ENCODE measurements at places on chromosomes 1 and 21.

- no peak for DNase-seq
These were observed 103.8 kb downstream of the SPATA17 start for GRCh38 chr1:217734973-217735372.

DNA sequence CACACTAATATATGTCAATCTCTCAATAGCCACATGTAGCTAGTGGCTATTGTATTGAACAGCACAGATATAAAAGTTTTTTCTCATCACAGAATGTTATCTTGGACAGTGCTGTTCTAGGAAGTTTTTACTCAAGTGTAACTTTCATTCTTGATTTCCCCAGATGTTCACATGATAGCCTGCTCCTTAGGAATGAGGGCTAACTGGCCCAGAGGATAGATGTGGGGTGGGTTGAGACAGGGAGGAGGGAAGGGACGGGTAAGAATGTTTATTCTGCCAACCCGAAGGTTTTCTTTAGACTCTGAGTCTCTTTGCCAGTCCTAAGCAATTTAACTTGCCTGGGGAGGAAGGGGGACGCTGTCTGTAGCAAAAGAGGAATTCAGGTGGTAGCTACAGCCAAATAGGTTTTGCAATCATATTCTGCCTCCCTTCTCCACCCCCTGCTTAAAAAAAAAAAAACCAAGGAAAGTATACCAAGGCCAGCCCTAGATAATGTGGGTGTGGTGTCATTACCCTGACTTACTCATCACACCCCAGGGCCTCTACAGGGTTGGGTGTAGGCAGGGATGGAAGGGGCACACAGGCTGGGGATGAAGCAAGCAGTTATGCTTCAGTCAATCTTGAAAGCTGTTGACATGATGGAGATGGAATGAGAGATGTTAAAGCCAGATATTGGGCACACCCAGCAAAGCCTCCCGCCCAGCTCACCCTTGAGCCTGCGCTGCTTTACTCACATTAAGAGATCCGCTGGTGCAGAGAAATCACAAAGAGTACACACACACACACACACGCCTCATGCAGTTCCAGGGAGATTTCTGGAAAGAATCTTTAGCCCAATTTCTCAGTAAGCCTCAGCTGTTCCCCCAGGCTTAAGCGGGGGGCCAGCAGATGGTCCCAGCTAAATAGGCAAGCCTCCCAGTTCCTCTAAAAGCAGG, 59.9 kb downstream of the PLXNA2 start:
- no peak for DNase-seq

DNA sequence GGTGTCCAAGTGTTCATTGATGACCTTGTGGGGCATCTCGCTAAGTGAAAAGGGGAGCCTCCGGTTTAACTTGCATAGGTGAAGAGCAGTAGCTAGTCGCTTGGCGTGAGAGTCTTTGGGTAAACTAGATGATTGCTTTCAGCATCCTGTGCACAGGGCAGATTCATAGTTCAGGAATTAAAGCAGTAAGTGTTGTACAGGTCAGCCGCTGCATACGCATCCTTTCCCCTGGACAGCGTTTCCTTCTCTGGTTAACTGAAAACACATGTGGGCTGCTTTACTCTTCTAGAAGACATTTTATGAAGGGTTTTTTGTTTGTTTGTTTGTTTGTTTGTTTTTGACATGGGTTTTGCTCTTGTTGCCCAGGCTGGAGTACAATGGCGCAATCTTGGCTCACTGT, 12.1 kb downstream of the NDUFV3 start:
- no peak for DNase-seq

- DNase-seq: peak; percentile 75
These were observed 15.4 kb upstream of the GPR37L1 start for GRCh38 chr1:202107321-202107761.

DNA sequence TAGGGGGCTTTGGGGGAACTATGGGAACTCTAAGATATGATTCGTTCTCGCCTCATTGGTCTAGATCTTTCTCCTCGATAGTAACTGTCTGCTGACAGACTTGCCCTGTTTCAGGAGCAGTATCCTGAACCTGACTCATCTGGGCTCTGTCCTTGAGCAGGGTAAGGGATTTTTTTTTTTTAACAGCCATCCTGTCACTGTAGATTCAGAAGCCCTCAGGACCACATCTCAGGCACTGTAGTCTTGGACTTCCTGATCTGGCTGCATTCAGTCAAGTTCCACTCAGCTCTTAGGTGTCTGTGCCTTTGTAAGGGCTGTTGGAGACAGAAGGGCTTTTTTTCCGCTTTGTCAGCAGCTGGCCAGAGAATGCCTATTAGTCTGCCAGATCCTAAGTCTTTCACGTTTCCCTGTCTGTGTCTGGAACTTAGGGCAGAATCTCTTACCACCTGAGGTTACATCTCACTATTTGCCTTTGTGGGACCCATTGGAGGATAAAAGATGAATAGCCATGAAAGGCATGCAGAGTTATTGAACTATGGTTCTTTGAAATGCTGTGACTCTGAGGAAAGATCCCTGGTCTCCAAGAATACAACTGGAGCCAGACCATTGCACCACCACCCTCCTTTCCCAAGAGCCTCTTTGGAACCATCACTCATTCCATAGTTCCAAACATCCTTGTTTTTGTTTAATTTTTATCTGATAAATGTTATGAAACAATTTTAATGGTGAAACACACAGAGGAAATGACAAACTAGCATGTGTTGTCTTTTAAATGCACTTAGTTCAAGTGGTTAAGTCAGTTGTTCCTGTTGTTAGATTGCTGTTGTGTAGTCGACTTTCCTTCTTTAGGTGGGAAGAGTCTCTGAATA, 49.7 kb upstream of the MACF1 start:
- no peak for DNase-seq

GRCh38 chr1:40734882-40735628, 43.6 kb downstream of the NFYC start:
- DNase-seq: no peak

GRCh38 chr21:42627527-42628289, 25.7 kb upstream of the PDE9A start:
- DNase-seq: peak; percentile 52

DNA sequence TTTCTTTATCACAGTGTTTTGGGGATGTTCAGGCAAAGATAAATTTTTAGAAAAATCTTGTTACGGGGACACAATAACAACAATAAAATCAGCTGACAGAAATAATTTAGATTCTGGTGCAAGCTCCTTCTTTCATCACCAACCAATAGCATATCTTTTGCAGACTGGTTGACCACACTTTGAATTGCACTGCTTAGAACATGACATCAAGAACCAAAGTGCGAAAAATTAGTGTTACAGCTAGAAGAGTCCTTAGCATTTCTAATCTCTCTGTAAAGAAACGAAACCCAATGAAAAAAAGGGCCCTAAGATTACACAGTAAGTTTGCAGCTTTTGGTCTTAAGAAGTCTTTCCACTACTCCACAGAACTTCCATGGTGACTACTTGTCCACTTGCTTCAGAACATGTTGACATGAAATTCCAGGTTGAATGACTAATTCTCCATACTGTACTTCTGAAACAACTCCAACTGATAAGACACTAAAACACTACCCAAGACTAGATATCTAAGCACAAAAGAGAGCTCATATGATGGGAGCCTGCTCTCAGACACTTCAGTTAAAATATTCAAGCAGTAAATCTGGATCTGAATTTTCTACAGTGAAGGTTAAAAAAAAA, 31.3 kb downstream of the XKR8 start:
- no peak for DNase-seq

GRCh38 chr1:86502721-86503405, 34.1 kb downstream of the CLCA1 start:
- DNase-seq: no peak

DNA sequence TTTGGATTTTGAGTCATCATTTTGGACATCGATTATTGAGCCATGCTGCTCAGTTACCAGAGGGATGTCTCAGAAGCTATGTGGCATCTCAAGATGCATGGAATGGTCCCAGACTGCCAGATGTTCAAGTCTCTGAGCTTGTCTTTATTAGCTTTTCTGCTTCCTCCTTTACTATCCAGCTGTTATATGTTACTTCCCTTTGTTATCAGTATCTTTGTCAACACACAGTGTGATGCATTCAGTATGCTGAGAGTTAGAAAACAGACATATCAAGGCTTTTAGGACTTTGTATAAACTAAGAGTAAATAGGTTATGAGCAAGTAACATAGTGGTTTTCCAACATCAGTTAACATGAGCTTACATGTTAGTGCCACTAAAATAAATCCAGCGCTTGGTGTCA, 474.5 kb downstream of the DSCAM start:
- DNase-seq: no peak

DNA sequence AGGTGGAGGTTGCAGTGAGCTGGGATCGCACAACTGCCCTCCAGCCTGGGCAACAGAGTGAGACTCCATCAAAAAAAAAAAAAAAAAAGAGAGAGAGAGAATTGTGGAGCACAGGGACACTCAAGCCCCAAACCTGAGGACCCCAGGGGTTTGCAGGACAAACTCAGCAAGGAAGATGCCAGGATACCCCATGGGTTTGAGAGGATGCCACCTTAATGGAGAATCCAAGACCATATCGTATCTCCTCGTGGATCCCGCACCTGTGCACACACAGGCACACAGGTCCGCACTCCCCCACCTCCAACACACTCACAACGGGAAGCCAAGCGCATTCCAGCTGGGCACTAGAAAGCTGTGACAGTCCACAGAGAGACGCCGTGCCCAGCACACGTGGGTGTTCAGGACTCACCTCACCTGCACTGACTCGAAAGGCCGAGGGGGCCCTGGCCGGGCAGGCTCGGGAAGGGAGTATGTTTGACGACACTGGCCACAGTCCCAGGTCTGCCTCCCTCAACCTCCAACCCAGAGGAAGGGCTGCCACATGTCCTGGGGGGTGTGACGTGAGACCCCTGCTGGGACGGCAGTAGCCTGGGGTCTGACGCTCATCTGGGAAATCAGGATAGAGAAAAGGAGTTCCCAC, 11.1 kb downstream of the CHD5 start:
- no peak for DNase-seq

DNA sequence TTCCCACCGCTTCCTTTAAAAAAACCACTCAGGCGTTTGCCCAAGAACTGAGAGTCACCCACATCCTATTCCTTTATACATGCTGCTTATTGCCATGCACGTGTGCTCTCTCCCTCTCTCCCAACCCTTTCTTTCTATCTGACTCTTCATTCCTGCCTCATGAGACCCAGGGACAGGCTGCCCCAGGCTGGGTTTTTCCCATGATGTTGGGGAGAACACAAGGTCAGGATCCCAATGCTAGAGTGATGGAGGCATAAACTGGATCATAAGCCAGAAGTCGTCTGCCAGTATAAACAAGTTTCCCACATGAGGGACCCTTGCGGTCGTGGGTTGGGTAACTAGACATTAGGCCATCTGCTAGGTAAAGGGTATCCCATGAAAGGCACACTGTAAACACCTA, 64.9 kb downstream of the CD2 start:
- no peak for DNase-seq

DNA sequence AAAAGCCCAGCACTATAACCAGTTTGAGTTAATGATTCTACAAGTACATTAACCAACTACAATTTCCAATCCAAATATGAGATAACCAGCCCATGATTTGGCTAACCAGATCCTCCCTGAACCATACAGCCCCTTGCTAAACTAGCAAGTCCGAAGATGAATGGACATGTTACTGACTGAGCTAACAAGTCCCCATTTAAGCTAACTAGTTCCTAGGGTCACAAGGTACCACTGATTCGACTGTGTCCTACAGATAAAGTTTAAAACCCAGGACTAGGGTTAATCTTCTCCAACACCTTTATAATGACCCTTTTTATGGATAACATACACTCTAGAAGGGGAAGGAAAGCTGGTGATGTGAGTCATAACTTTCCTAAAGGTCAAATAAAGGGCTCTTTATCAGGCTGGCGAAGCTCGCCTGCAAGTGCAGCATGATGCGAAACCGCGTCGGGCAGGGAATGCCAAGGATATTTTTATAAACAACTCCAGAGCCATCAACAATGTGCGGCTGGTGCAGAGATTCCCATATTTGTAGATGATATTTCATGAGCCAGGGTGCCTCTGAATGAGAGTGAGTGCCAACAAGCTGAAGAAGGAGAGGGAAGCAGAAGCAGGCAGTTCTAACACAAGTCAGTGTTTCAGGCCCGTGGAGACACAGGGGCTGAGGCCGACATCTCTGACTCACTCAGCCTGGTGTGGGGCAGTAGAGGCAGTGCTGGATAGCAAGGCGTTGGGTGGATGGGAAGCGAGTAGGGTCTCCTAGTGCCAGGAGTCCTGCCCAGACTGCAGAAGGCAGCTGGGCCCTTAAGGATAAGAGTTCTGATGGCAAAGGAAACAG, 75.6 kb upstream of the ROR1 start:
- DNase-seq: no peak

DNA sequence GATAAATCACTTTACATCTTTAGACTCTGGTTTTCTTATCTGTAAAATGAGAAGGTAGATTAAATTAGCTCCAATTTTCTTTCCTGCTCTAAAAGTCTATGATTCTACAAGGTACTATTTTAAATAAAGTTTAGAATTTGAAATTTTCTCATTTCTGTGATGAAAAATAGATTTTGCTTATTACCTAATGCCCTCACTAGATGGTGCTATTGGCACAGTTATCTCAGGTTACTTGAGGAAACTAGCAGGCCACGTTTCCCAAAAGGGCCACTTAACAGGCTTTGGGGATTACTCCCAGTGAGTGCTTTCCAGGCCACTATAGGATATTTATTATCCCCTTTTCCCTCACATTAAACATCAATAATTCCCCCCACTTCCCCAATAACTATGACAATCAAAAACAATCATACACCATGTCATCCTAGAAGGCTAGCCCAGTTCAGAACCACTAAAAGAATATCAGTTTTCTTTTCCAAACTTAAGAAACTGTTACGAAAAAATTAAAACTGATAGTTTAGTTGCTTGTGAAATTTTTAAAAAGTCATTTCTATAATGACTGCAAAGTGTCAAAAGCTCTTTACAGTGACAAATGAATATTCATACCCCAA, 30.6 kb downstream of the OMA1 start:
- DNase-seq: no peak

DNA sequence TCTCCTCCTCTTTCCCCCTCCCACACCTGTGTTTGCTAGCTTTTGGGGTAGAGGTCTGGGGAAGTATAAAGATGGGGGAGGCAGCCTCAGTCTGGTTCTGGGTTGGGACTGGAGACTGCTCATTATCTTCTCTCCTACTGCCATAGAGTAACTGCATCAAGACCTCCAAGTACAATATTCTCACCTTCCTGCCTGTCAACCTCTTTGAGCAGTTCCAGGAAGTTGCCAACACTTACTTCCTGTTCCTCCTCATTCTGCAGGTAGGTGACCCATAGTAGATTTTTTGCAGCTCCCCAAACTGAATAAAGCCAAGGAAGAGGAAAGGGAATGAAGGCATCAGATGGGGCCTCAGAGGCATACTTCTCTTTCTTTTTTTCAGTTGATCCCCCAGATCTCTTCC, 5.3 kb downstream of the ATP8B2 start:
- no peak for DNase-seq

GRCh38 chr1:58162952-58163550, 383.5 kb downstream of the OMA1 start:
- DNase-seq: no peak

- DNase-seq: no peak
These were observed 131.3 kb downstream of the PATJ start for GRCh38 chr1:61873581-61873980.

DNA sequence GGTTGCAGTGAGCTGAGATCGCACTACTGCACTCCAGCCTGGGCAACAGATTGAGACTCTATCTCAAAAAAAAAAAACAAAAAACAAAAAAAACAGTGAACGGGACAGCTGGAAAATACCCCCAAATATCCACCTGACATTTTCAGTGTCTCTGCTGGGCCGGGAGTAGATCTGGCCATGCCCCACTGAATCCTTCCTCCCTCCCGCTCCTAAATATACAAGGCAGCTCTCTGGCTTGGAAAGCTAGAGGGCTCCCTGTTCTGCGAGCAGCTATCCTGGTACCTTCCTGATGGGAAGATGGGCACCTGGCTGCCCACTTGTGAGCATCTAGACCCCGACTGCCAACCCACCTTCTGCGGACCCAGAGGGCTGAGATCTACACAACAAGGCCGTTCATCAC, 21.4 kb downstream of the SPSB1 start:
- DNase-seq: no peak

Measured in upper lobe of right lung (tissue), 1 donor.